ENCODE measurements at places on chromosomes 11 and 22.

DNA sequence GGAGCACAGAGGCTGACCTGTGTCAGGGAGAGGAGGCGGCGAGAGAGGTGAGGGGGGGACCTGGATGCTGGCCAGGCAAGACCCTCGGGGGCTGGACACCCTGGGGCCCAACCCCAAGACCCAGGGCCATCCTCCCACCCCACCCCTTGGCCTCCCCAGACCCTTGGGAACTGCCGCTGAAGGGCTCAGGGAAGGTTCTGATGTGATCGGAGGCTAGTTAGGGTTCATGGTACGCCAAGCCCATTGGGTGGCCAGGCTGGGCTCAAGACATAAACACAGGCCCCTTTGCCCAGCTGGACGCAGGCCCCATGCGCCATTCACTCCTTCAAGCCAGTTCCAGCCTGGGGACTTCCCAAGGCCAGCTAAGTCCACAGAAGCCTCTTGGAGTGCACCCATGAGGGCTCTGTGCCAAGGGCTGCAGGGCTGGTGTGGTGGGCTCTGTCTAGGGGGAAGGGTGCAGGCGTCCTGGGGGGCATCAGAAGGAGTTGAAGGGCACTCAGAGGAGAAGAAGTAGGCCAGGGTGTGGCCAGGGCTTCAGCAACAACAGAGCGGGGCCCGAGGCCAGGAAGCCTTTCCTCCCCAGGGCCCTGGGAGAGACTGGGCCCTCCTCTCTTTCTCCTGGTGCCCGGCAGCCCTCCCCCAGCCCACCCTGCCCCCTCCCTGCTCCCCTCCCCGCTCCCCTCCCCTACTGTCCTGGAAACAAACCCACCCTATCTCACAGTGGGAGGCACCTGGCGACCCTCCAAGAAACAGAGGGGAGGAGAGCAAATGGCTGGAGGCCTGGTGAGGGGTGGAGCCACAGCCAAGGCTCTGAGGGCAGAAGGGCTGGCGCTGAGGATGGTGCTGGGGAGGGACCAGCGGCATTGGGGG is 12.9 kb downstream of the TSPAN32 start:
- DNase-seq = no peak

DNA sequence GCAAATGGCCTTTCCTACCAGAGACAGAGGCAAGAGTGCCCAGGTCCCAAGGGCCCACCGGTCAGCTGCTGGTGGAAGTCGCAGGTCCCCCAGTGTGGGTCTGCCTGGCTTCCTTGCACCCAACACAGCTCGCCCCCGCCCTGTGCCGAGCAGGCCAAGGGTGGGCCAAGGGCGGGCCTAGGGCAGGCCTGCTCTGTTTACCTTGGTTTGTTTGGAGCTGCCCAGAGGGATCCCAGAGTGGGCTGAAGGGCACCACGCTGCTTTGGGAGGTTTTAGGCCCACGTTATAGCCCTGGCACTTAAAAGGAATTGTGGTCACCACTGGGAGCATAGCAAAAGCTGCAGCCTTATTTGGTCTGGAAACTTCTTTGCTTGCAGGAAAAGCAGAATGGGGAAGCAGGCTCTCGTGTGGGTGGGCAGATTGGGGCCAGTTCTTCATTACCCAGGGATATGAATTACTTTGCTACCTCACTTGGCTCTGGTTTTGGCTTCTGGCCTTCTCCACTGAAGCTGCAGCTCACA is 38.0 kb downstream of the MRGPRD start:
- no peak for DNase-seq

DNA sequence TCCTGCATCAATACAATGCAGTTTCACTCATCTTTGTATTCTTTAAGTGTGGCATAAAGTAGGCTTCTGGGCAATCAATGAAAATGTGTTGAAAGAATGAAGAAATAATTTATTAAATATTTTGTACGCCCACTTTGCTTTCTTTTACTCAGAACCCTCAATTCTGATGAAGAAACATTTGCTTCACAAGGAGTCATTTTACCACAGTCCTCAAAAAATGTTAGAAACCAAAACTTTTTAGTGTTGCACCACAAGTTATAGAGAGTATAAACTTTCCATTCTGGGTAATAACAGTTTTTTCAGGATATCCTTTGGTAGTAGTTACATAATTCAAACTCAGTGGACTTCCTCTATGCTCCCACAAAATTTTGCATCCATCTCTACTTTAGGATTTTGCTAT is 360.5 kb downstream of the DLG2 start:
- DNase-seq = no peak

DNA sequence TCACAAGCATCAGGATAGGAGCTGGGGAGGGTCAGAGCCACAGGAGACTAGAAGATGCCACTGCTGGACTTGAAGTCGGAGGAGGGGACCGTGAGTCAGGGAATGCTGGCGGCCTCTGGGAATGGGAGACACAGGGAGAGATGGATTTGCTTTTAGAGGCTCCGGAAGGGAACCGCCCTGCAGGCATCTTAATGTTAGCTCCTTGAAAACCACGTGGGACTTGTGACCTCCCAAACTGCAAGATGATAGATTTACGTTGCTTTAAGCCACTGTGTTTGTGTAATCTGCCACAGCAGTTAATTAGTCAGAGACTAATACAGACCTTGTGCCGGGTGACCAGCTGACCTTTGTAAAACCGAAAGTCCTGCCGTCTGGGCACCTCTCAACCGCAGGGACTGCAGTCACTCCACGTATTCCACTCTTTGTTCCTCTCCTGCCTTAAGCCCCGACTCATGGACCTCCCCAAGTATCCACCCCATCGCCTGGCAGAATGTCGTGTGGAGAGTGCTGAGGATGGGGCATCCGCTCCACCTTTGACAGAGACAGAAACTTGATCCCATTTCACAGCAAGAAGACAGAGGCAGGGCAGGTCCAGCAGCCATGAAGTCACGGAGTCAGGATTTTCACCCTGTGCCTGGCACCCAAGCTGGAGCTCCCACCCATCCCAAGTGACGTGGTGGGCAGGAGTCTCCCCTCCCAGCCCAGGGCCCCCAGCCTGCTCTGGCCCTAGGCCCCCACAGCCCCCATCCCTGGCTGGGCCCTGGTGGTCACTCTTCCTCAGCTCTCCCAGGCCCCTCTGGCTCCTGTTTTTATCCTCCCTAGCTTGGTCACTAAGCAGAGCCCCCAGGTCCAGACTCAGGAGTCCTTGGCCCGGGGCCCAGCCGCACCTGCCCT is 19.4 kb upstream of the CTSD start:
- no peak for DNase-seq

- no peak for DNase-seq
Observed at GRCh38 chr11:83544846-83545245, 258.7 kb upstream of the CCDC90B start.
